ENCODE measurements at places on chromosomes 11 and 22. TPM values are rescaled to one million over a fixed set of nuclear protein-coding genes. Genes with fewer than 3 reads are reported as not detected.

DNA sequence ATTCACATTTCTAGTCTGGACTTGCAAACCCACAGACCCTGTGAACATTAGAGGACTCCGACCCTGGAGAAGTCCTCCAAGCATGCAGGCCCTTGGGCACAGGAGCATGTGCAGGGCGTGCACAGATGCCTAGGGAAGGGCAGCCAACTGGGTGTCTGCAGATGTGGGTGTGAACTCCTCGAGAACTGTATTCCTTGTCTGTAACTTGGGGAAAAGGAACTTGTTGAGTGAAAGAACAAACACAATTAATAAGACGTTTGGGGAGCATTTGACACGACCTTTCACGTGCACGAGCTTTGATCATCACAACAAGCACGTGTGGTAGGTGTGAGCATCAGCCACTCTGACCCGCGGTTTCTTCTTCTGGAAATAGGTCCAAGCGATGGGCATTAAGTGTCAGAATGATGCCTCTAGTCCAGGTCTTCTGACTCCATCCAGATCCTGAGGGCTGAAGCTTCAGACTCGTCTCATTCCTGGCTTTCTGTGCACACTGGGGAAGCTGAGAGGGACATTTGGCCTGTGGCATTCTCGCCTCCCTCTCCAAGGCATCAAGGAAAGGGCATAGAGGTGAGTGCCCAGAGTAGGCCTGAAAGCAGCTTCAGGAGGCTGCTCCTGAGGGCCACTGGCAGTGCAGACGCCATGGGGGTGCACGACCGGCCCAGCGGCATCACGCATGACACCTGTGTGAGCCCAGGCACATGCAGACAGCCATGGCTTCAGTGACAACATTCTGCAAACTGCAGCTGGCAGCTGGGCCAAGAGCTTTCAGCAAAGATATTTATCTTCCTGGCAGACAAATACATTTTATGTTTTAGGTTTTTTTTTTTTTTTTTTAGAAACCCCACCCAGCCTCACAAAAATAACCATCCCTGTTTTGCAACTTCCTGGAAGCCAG is 32.5 kb downstream of the ALX4 start:
- DNase-seq: no peak

DNA sequence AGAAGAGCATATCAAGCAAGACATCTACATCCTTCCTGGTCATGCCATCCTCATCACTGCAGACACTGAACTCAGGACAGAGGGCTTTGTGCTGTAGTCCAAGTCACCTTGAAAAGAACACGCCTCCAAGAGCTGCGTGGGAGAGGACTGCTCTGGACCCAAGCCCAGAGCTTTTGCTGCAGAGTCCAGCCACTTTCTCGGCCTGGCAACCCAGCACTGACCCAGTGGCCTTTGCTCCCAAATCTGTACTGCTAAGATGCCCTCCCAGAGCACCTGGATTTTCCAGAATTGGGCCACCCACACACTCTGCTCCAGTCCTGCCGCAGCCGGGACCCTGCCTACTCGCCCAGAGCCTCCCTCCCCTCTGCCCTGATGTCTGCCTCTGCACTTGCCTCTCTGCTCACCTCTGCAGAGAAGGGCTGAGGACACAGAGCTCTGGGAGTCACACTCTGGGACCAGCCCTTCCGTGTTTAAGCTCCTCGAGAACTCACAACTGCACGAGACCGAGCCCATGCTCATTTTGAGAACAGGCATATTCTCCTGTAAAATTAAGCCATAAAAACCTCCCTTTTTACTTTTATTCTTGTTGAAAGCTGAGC is 83.8 kb upstream of the CSNK2A3 start:
- no peak for DNase-seq

- DNase-seq: no peak
These were observed at the start of gene TMEM151A for GRCh38 chr11:66291706-66292542. TSS of gene TMEM151A (plus strand) at chr11:66291894. CDS start at chr11:66292014, 120 bp downstream.

DNA sequence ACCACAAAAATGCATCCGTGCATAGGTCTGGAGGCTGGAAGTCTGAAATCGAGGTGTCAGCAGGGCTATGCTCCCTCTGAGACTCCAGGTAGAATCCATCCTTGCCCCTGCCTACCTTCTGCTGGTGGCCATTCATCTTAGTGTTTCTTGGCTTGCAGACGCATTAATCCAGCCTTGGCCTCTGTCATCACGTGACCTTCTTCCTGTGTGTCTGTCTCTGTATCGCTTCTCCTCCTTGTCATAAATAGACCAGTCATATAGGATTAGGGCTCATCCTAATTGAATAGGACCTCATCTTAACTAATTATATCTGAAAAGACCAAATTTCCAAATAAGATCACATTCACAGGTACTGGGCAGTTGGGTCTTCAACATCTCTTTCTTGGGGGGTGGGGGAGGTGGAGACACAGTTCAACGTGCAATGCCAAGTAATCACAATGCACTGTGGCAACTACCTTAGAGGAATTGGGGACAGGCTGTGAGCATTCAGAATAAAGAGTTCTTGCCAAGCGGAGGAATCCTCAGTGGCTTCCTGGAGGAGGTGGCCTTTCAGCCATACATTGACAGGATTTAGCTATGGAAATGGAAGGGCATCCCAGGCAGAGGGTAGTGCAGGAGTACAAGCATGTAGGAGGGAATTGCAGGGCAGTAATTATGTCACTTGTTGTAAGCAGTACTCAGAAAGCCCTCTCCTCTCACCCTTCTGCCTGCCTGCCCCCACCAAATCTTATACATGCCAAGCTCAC is 96.2 kb upstream of the SYT13 start:
- no peak for DNase-seq

DNA sequence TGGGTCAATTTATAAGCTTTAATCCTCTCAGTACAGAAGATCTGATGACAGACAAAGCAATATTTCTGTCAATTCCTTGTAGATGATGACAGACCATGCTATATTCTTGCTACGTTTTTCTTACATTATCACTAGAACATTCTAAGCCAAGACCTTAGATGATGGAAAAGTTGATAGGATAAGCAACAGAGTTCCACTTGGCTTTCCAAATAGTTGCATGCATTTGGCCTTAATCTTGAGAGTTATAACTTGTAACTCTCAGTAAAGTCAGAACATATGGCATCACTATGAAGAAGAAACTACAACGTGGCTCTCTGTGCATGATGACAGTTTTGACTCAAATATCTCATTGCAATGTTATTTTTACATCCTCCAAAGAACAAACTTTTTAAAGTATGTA is 544.3 kb upstream of the LRRC4C start:
- no peak for DNase-seq

- DNase-seq: no peak
These were observed 181.2 kb downstream of the WNT11 start for GRCh38 chr11:76025068-76025467.

DNA sequence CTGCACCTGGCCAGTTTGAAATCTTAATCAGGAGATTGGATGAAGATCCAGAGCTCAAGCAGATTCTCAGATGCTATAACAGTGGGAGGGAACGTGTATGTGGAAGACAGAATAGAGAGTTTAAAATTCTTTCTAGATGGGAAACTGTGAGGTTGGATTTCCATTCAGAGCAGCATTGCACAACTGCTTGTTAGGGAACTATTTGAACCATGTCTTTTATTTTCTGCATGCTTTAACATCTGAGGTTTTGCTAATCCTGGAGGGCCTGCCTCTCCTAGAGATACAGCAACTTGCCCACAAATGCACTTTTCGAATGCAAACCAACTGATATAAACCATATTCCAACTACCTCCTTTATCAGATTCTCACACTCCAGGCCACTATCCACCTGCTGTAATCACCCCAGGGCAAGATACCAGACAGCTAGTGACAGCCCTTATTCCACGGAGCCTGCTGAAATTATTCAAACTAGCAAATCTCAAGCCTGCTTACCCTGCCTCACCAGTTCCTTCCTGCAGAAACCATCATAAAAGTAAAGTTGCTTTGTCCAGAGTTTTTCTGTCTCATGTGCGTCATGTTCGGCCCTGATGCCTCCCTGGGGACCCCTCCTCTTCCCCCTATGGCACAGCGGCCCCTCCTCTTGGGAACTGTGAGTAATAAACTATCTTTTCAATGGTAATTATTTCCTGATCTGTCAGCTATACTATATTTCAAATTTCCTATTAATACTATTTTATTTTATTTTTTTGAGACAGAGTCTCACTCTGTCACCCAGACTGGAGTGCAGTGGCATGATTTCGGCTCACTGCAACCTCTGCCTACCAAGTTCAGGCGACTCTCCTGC is 18.4 kb upstream of the SEC14L4 start:
- DNase-seq: no peak

DNA sequence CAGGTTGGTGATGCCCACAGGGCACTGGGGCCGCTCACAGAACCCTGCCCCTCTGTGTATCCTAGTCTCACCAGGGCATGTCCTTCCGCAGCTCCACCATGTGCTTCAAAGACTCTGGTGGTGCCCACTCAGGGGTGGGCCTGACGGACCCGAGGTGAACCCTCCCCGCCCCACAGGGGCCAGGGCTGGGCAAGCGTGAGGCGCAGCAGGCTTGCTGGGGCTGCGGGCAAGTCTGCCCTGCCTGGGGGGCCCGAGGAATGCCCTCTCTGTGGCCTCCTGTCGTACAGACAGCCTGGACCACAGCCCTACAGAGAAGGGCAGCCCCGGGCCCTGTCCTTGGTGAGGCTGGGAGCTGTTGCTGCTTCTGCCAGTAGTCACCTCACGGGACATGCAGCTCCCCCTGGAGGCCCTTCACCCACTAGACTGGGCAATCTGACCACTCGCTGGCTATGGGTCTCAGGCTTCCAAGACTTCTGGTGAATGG is 40.2 kb downstream of the TBX1 start:
- DNase-seq: no peak

GRCh38 chr11:92591521-92591920 is 366.9 kb downstream of the FAT3 start:
- no peak for DNase-seq

GRCh38 chr11:29641201-29641600 is 375.6 kb downstream of the KCNA4 start:
- DNase-seq: no peak

DNA sequence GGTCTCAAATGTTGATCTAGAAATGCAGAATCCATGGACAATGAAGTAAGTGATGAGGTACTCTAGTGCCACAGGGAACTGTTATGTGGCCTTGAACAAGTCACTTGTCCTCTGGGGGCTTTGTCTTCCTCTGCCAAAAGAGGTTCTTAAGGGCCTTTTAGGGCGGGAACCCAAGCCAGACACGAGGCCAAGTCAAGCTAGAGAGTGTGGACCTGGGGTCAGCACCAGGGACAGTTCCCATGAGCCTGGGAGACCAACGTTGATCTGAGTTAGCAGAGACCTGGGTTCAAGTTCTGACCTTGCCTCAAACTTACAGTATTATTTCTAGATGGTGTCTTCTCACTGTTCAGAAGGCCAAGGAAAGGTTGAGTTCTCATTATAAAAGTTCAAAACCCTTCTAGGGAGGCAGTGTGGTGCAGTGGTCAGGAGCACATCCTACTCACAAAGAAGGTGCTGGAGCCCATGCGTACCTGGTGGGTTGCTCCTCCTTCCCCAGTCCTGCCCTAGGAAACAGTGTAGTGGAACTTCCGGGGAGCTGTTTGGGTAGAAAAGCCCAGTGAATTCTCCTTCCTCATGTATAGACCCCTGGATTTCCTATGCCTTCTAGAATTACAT is 121.5 kb downstream of the CHST1 start:
- no peak for DNase-seq

- DNase-seq: no peak
These were observed 25.0 kb upstream of the TMPRSS4 start for GRCh38 chr11:118051611-118052461.

DNA sequence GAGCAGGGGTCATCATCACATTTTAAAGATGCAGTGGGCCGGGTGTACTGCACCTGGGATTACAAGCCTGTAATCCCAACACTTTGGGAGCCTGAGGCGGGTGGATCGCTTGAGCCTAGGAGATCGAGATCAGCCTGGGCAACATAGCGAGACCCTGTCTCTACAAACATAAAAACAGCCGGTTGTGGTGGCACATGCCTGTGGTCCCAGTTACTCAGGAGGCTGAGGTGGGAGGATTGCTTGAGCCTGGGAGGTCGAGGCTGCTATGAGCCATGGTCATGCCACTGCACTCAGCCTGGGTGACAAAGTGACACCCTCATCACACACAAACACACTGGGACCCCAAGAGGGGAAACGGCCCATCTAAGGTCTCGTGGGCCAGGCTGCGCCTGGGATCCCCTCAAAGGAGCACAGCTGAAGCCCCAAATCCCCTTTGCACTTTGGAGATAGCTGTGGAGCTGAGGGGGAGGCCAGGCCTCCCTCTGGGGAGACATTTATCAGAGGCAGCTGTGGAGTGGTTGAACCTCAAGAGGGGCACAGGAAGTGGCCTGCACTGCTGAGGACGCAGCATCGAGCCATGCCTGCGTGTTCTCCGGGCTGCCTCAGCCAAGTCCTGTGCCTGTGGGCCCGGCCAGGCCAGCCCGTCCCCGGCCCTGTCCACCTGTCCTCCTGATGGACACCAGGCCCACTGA is 27.5 kb downstream of the OSBPL5 start:
- no peak for DNase-seq

- no peak for DNase-seq
These were observed 982.2 kb downstream of the BRD1 start for GRCh38 chr22:48845356-48845936.

- DNase-seq: no peak
These were observed 46.3 kb upstream of the PSMA1 start for GRCh38 chr11:14566331-14567063.

GRCh38 chr22:17476838-17477237 is 86.5 kb upstream of the SLC25A18 start:
- DNase-seq: no peak

GRCh38 chr22:28978158-28978557 is 83.5 kb downstream of the C22orf31 start:
- DNase-seq: no peak

GRCh38 chr11:131668500-131669400 is 298.3 kb downstream of the NTM start:
- no peak for DNase-seq

DNA sequence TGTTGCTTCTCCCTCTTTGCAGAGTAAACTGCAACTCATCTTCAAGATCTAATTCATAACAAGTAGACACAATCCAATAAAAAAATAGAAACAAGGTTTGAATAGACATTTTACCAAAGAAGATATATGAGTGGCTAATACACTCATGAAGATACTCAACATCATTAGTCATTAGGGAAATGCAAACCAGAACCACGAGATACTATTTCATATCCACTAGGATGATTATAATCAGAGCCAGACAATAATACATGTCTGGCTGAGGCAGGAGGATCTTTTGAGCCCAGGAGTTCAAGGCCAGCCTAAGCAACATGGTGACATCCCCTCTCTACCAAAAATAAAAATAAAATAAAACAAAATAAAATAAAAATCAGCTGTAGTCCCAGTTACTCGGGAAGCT is 85.0 kb downstream of the ATG16L2 start:
- DNase-seq: no peak

The SYCE3 gene
- total RNA-seq: not detected

The RTN4R gene
- 0.46 TPM for total RNA-seq

The RBMXL2 gene
- total RNA-seq: 0.04 TPM

The EP300 gene
- total RNA-seq: 21.8 TPM

The NLRP10 gene
- total RNA-seq: not detected

The BIRC3 gene
- total RNA-seq: 3.5 TPM

The MRTFA gene
- 25.8 TPM for total RNA-seq

The SLC22A12 gene
- total RNA-seq: not detected

The ISX gene
- total RNA-seq: not detected

The MUC5AC gene
- not detected for total RNA-seq

The POGLUT3 gene
- total RNA-seq: 29.6 TPM
